Activated CD4-positive, alpha-beta memory T cell treated with anti-CD3 and anti-CD28 coated beads, Interleukin-2, amount 10 ng/mL, durations not matched to agents 7 days and 5 days (primary cell): ENCODE measurements at places on chromosomes 6 and 20. TPM values are rescaled to one million over a fixed set of nuclear protein-coding genes. Genes with fewer than 3 reads are reported as not detected.

GRCh38 chr6:154732538-154733182 lies 556 bp upstream of the SCAF8 start:
- peaks cover 11% of the 10 kb centered on the region for H3K36me3 ChIP-seq
- peak overlapping the region; percentile 78 for H3K4me3 ChIP-seq
- H3K27me3 ChIP-seq: no peaks in the 10 kb centered on the region
- peak overlapping the region; percentile 37 for H3K27ac ChIP-seq
- H3K4me1 ChIP-seq: peaks cover 34% of the 10 kb centered on the region
- no peak for DNase-seq

- H3K27me3 ChIP-seq: peaks cover 8% of the 10 kb centered on the region
- no peaks in the 10 kb centered on the region for H3K36me3 ChIP-seq
- H3K4me1 ChIP-seq: peaks cover 3% of the 10 kb centered on the region
- H3K4me3 ChIP-seq: no peak overlapping the region
These were observed 76.3 kb downstream of the MTFR2 start for GRCh38 chr6:136173519-136174507.

The ADGRB3 gene
- total RNA-seq: not detected

The ARHGAP18 gene
- 14.8 TPM for total RNA-seq

The CHRNA4 gene
- total RNA-seq: not detected

The SLC2A10 gene
- not detected for total RNA-seq
